NCI-H2081 (cell line): ENCODE measurements at places on chromosomes 1 and 21.

- DNase-seq = no peak
Measured at GRCh38 chr1:205091043-205091740, 6.9 kb upstream of the TMEM81 start.

DNA sequence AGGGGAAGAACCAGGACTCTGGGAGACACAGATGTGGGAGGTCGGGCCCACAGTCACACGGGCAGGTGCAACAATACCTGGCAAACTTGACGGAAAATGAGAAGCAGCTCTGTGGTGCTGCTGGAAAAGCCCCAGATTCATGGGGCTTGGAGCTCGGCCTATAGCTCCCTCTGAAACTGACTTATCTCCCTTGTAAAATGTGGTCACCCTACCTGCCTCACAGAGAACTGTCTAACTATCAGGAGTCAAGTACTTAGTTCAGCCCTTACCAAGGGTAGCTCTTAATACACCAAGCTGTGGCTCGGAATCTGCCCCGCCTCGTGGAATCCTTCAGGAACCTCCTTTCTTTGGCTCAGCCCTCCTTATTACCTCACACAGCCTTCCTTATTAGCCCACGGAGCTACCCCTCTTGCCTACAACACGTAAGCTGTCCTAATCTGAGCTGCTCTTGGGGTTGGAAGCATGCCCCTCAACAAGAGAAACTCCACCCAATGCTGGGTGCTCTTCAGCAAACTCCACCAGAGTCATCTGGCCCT lies 68.9 kb downstream of the MRPL37 start:
- DNase-seq = no peak

DNA sequence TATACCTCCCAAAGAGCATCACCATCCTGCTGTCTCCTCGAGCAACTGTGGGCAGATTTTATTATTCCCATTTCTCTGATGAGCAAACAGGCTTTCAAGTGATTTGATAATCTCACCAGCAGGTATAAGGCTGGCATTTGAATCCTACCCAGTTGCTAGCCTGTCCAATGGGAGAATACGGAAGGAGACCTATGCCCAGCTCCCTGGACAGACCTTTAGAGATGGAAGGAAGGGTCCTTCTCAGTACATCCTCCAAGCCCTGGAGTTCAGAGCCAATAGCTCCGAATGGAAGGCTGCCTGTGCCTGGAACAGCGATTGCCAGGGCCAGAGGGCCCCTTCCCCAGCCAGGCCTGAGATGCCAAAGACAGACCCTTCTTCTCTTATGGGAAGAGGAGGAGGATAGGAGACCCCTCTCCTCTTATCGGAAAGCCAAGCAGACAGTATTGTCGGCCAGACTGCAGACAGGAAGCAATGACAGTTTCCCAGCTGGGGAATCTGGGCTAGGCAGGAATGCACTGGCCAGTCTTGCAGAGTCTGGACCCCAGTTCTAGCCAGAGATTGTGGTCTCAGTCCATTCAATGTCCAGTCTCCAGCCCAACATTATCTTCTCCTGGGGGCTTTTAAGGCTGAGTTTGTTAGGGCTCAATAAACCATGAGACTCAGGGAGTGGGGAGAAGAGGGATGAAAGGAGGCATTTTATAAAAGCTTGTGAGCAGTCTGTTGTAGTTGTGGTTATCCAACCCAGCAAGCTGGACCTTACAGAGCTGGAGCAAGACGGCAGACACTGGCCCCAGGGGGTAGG lies 2.0 kb downstream of the IFFO2 start:
- no peak for DNase-seq

GRCh38 chr1:213385806-213386324 lies 334.8 kb downstream of the RPS6KC1 start:
- DNase-seq = no peak

- no peak for DNase-seq
Measured at GRCh38 chr1:33880305-33880704, 16.4 kb downstream of the HMGB4 start.

DNA sequence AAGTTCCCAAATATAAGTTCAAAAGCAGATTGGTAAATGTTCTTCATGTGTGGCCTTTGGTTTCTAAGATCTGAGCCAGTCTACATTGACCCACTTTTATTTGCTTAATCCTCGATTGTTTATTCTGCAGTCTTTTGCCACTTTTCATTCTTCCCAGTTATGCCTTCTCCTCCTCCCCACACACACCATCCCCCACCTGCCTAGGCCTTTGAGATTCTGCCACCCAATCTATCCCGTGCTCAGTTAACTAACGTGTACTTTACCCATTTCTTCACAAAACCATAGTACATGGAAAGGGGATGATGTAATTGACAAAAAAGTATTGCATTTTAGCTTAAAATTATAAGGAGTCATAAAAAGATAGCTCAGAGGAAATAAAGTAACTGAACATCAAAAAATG lies 3.7 kb downstream of the CFH start:
- DNase-seq = no peak

- DNase-seq = no peak
Measured at GRCh38 chr1:231049121-231049979, 9.3 kb upstream of the FAM89A start.

DNA sequence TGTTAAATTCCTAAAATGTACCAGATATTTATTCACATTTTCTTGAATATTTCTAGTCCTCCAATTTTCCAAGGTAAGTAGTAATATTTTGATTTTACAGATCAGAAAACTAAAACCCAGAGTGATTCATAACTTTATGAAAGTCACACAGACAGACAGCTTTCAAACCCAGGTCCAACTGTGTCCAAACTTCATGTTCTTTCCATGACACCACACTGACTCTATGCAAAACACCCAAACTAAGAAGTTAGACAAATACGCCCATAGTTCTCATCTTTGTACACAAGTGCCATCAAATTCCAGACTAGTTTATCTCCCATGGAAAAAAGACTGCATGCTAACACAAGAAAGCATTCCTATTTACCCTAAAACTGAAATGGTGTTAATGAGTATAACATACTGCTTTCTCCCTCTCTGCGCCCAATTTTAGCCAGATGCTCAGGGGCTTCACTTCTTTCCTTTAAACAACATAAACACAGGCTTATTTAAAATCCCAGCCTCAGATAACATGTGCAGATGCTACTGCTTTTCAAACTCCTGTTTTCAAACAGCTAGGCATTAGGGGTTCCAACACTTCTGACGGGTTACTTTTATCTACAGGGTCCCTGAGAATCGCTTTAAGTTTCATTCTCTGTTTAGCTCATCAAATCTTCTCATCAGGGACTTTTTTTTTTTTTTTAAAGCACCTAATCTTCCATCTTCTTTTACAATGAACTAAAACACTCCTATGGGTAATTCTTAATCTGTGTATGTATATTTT lies 44.6 kb downstream of the WASF2 start:
- no peak for DNase-seq

- DNase-seq = no peak
Measured at GRCh38 chr1:93679546-93679945, 2.1 kb downstream of the BCAR3 start.

GRCh38 chr1:116096013-116096618 lies 15.1 kb upstream of the MAB21L3 start:
- no peak for DNase-seq

DNA sequence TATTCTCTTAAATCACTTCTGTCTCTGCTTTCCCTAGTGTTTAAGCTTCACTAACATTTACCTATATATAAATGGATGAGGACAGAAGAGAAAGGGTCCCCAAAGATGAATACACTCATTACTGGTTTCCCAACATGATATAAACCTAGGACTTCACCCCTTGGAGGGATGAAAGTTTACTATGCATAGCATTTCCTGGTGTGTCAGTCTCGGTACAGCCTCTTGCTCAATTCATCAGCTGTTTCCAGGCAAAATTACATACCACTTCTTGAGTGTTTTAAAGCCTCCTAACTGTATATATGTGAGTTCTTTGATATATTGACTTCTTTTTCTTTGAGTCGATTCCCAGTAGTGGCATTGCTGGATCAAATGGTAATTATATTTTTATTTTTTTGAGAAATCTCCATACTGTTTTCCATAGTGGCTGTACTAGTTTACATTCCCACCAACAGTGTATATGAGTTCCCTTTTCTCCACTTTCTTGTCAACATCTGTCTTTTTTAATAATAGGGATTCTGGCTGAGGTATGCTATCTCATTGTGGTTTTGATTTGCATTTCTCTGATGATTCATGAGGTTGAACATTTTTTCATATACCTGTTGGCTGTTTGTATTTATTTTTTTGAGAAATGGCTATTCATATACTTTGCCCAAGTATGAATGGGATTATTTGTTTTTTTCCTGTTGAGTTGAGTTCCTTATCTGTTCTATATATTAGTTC lies 259.3 kb upstream of the CACYBP start:
- DNase-seq = no peak

- no peak for DNase-seq
Measured at GRCh38 chr1:186658999-186659398, 21.2 kb downstream of the PTGS2 start.

DNA sequence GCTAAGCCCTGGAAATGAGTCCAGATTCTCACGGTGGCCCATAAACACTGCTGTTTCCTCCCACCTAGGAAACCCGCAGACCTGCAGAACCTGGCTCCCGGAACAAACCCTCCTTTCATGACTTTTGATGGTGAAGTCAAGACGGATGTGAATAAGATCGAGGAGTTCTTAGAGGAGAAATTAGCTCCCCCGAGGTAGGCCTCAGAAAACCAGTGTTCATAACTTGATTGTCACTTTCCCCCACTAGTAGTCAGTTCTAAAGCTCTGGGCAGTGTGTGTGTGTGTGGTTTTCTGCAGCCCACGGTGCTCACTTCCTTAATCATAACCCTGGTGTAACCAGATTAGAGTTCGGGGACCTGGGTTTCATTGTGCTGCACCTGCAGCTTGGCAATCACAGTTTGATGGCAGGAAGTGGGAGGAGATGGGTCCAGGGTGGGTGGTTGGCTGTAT lies 39.1 kb downstream of the CLIC6 start:
- DNase-seq = peak; percentile 41

- DNase-seq = no peak
Measured at GRCh38 chr1:6623269-6623965, 1.3 kb upstream of the THAP3 start.

GRCh38 chr21:45033791-45034555 lies 40.4 kb upstream of the ADARB1 start:
- DNase-seq = no peak

- DNase-seq = no peak
Measured at GRCh38 chr1:7620196-7620595, 150.9 kb upstream of the VAMP3 start.

GRCh38 chr21:42465008-42465802 lies 30.8 kb downstream of the RSPH1 start:
- no peak for DNase-seq

GRCh38 chr1:18938707-18939070 lies 17.8 kb downstream of the IFFO2 start:
- DNase-seq = no peak

- no peak for DNase-seq
Measured at GRCh38 chr1:230153641-230154296, 86.7 kb downstream of the GALNT2 start.

- DNase-seq = no peak
Measured at GRCh38 chr1:32893198-32894018, 7.1 kb downstream of the HPCA start.

DNA sequence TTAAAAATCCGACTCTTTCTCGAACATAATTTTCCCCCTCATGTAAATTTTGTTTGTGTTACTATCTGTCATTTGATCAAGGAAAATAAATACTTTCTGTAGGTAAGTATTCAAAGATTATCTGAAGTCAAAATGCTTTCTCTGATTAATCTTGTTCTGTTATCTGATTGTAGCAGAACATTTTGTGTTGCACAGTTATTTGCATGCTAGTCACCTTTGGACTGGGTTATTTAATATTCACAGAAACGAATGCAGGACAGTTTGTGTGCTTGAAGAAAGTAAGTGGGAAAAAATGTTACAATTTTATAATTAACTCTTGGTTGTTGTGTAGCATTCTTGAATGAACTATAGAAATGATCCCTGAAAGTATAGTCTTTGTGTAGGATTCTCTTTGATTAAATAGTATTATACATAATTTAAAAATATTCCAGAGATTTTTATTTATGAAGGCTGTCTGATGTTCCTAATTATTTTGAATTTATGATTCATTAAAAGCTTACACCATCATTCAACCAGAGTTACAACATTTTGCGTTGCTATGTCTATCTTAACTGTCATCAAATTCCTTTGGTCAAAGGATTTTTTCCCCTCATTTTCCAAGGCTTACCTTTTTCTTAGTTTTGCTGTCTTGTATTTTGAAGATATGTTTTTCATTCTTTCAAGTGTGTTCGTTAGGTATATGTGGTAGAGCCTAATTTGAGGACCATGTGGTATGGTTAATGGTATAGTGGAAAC lies 176.6 kb downstream of the GIPC2 start:
- no peak for DNase-seq

DNA sequence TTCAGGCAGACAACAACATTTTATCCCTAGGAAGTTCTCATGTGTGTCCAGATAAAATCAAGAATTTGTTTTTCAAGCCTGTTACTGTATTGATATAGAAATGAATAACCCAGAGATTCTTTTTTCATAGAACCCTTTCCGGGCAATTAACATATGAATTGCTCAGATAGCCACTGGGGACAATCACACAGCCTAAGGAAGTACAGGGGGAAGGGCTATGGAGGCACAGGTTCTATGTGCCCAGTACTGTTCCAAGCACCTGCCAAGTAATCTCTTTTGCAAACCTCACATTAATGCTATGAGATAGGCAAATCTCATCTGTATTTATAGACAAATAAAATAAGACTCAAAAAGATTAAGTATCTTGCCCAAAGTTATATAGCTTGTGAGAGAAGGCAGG lies 84.9 kb downstream of the NTNG1 start:
- no peak for DNase-seq

- DNase-seq = no peak
Measured at GRCh38 chr1:232764458-232765251, 40.6 kb upstream of the MAP10 start.

- DNase-seq = no peak
Measured at GRCh38 chr1:228866468-228866867, 131.2 kb downstream of the RHOU start.

DNA sequence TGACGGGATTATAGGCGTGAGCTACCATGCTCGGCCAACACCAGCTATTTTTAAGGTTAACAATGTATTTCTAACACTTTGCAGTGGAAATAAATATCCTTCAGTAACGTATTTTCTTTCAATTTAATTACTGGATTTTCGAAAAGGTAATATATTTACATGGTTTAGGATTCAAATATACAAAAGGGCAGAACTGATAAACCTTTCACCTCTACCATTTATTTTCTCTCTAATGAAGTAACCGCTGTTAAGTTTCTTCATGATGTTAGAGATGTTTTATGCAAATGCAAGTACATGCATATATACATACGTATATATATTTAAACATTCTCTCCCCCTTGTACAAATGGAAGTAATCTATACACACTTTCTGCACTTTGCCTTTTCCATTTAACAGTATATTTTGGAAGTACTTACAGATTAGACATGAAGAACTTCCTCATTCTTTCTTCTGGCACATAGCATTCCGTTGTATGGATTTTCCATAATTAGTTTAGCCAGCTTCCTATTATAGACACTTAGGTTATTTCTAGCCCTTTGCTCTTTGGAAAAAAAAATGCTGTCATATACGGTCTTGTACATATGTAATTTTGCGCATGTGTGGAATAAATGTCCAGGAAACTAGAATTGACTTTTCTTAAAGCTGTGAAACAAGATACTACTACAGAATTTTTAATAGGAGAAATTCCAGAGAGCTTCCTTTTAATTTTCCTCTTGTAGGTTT lies 14.9 kb upstream of the HJV start:
- DNase-seq = no peak

- DNase-seq = peak; percentile 18
Measured at GRCh38 chr1:234214911-234215892, 158.1 kb upstream of the COA6 start.
